ENCODE measurements at places on chromosomes 1 and 21.

DNA sequence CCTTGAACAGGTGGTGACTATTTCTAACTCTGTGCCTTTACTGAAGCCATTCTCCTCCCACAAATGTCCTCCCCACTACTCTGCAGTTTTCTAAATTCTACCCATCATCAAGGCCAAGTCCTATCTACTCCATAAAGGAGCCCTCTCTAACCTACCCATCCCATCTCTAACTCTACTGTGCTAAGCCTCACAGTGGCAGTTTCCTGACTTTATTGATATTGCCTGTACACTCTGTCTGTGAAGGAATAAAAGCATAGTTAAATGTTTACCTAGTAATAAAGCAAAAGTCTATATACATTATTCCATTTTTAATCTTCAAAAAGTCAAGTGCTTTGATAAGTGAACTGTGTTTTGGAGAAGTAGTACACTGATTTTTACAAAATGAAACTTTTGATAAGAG is 178.4 kb upstream of the HMCN1 start:
- no peak for DNase-seq

GRCh38 chr21:35585155-35585554 is 475.2 kb downstream of the SETD4 start:
- no peak for DNase-seq

GRCh38 chr1:112337028-112337531 is 58.9 kb upstream of the CTTNBP2NL start:
- no peak for DNase-seq

DNA sequence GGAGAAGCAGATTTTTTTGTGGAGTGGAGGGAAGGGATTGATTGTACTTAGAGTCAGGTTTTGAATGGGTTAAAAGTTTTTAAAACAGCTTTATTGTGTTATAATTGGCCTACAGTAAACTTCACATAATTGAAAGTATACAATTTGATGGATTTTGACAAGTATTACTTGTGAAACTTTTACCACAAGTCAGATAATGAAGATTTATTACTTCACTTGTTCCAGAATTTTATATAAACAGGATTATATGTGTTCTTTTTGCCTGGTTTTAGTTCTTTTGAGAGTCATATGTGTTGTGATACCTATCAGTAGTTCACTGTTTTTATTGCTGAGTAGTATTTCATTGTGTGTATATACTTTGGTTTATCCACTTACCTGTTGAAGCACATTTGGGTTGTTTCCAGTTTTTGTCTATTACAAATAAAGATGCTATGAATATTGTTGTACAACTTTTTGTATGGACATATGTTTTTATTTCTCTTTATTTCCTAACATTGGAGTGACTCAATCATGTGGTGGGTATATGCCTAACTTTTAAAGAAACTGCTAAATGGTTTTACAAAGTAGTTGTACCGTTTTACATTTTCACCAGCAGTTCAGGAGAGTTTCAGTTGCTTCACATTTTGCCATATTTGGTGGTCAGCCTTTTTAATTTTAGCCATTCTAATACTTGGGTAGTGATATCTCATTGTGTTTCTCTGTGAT is 71.0 kb downstream of the DYRK1A start:
- DNase-seq, result no peak

- DNase-seq, result no peak
These were observed 79.6 kb downstream of the NME7 start for GRCh38 chr1:169288011-169288414.

DNA sequence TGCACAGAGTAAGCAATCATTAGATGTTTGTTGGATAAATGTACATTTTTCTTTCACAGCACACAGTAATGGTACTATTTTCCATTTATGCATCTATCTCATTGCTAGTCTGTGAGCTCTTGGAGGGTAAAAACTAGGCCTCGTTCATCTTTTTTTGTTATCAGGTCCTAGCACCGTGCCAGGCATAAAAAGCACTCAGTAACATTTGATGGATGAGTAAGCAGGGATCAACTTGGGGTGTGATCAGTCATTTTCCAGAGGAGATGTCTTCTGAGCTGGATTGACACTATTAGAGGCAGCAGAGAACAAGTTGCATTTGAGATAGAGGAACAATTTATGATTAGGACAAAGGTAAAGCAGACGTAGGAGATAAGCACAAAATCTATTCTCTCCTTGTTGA is 4.3 kb upstream of the VTCN1 start:
- DNase-seq, result no peak

- DNase-seq, result no peak
These were observed 177.9 kb downstream of the PGBD5 start for GRCh38 chr1:230248016-230248888.

DNA sequence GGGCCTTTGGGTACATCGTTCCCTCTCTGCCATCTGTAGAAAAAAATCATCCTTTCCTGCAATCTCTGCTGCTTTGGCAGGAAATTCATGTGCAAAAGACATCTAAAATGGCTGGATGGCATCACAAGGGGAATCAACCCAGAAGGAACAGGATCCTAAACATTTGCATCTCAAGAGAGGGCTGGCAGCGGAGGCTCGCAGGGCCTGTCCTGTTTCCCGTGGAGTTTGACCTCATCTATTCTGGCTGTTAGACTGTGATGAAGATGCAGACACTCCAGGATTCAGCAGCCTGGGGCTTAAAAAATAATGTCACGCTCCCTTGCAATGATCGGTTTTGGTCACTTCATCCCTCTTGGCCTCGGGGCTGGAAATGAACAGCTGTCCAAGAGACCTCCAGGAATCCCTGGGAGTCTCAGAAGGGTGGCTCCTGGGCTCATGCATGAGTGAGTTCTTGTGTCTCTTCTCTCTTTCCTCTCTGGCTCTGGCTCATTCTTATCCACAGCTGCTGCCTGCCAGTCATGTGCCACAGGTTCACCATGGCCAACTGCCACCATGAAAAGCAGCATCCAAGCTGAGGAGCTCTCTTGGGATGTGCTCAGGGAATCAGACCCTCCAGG is 16.1 kb upstream of the PCP4 start:
- DNase-seq, result no peak

GRCh38 chr1:69852151-69852550 is 284.4 kb downstream of the LRRC7 start:
- no peak for DNase-seq

GRCh38 chr21:41037212-41037611 is 130.7 kb upstream of the BACE2 start:
- DNase-seq, result no peak

GRCh38 chr1:173758980-173759379 is 44.2 kb downstream of the KLHL20 start:
- DNase-seq, result no peak

DNA sequence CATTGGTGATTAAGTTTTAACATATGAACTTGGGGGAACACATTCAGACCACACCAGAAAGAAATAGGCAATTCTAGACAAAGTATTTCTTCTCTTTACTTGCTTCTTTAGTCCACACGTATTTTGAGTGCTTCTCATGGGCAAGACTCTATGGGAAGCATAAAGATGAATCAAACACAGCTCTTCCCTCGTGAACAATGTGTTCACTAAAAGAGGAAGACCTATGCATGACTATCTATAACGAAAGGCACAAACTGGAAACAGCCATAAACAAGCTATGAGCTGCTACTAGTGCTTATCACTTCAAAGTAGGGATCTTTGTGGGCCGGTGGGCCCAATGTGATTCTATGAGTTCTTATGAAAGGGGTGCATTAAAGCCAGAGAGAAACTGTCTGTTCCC is 53.0 kb upstream of the PRDX6 start:
- DNase-seq, result no peak

DNA sequence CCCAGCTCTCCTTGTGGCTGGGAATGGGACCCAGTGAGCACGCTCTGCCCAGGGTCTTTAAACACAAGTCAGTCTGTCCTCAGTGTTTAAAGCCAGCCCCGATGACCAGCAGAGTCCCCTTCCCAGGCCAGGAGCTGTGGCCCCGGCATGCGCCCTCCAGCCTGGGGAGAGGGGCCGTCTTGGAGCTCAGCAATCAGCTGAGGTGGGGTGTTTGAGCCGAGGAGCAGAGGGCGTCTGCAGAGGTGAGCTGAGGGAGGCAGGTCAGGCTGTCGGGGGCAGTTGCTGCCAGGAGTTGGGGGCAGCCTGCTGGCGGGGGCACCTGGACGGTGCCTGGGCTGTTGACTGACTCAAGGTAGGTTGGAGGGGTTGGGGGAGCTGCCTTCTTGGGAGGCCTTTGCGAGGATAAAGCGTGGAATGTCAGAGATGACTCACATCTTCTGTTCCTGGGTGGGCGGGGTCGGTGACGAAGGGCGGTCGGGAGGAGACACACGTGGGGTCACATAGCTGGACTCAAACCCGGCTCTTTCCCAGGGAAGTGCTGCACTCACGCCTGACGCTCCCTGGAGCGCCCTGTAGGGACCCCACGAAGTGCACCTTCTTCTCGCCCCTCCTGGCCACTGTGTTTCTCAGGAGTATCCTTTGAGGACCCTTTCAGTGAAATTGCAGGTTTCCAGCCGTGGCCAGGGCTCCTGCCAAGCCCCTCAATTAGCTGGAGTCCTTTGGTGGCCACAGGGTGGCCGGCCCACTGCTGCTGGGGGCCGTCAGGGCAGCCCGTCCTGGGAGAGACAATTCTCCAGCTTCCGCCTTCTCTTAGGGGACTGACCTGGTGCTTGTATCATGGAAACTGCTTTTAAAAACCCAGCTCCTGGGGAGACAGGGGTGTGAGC is 86.2 kb downstream of the SIK1 start:
- DNase-seq, result no peak

DNA sequence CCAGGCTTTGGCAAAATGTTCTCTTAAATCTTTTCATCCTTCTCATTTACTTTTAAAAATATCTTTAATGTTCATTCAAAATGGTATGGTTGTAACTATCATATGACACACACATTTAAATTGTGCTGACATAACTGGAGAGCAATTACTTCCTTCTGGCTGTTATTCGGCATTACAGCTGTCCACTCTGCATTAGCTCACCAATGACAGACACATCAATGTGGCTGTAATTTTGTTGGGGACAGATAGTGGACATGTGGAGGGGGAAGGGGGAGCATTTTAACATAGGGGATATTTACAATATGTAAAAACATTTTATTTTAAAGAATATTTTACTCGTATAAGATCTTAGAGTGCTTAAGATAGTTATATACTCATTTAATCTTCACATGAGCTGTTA is 319.8 kb downstream of the HMCN1 start:
- no peak for DNase-seq

DNA sequence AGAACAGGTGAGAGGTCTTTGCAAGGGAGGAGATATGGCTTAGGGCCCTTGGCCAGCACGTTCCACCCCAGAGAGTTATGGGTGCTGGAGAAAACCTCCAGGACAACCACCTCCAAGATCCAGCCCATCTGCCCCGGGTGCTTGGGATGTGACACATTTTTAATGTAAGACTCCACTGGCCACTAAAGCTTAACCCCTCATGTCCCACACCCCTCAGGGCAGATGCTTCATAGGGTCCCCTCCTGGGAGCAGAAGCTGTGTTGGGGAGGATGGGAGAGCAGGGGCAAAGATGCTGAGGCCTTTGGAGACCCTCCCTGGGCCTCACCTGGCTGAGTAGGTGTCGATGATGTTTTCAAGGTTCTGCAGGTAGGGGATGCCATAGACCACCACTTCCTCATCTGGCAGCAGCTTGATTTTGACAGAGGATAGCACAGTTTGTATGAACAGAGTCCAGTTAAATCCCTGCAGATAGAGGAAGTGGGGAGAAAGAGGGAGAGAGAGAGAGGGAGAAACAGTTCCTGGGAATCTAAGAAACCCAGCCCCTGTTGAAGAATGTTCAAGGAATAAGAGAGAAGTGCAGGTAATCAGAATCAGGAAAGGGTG is 11.9 kb downstream of the PRXL2B start:
- DNase-seq, result no peak

DNA sequence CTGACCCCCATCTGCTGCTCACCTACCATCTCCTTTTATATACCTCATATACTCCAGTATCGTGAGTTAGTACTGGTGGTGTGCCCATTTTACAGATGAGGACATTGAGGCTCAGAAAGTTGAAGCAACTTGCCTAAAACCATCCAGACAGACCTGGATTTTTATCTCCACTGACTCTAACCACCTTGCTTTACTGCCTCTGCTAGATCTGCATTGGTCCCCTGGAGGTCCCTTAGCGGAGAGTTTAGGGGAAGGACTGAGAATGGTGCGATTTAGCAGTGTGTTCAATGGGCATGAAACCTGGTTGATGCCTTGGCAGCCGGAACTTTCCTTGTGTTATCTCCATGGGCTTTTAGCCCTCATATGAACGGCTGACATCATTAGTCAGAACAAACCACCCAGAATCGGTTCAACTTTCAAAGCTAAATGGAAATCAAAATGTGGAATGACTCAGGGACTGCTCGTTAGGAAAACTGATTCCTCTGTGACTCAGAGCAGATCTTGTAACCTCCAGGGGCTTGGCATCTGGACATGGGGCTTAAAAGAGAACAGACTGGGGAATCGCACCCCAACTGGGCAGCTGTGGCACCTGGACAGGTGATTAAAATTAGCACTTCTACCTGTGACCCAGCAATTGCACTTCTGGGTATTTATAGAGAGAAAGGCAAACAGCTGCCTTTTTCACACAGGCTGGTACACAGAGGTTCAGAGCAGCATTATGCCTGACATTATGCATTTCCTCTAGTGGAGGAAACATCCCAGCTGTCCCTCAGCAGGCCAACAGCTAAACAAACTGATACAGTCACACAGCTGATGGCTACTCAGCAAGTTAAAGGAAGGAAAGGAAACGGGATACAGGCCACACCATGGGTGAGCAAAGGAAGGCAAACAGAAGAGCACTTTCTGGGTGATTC is 25.3 kb downstream of the TMEM51 start:
- DNase-seq, result no peak

- DNase-seq, result no peak
These were observed 72.2 kb downstream of the OSBPL9 start for GRCh38 chr1:51689075-51689440.

- DNase-seq, result no peak
These were observed 372.3 kb downstream of the USP25 start for GRCh38 chr21:16102113-16102512.

GRCh38 chr1:198531891-198532290 is 8.6 kb downstream of the ATP6V1G3 start:
- no peak for DNase-seq

DNA sequence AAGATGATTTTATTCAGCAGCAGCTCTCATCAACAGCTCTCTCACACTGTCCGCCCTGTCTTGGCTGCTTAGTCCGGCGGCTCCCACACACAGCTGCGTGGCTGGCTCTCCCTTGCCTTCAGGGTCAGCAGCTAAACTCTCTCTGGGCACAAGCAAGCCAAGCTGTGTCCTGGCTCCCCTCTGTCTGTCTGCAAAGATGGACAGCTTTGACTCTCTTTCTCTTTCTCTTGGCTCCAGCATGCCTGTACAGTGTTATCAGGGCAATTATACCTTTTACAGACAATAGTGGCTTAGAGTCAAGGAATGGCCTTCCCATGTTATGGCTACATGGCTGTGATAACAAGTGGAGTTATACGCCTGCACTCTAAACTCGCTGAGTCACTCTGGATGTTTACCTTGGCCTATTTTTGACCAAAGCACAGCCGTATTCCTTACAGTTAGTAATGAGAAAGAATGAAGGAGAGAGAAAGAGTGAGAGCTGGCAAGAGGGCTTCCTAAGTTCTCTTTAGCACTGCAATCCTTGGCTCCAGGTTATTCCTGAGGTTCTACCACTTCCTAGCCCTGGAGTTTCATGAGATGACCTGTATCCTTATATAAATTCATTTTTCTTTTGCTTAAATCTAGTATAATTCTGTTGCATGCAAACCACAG is 59.9 kb upstream of the ZSWIM5 start:
- no peak for DNase-seq

All from activated naive CD4-positive, alpha-beta T cell (primary cell).